ENCODE measurements at places on chromosomes 7 and 10.

DNA sequence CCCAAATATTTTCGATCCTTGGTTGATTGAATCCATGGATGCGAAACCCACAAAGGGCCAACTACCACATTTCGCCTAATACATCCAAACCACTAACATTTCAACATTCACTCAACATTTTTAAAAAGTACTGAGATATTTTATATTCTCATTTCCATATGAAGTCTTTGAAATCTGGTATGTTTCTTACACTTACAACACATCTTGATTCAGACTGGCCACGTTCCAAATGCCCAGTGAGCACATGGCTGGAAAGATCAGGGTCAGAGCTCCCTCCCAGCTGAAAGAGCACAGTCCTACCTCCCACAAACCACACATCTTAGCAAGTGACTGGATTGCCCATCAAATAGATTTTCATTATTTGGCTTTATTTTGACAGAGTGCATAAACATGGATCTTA, 18.9 kb downstream of the NCAPG2 start:
- peak; percentile 57 for DNase-seq

DNA sequence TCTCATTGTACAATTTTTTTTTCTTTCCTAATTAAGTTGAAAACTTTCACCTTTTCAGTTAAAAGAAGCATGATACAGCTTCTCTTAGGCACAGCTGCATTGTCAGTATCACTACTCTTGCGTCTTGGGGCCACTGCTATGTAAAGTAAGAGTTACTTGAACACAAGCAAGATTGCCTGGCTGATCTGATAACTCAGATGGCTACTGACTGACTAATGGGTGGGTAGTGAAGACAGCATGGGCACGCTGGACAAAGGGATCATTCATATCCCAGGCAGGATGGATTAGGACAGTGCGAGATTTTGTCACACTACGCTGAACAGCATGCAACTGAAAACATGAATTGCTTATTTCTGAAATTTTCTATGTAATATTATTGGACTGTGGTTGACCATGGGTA, 11.6 kb upstream of the ADAMTS14 start:
- DNase-seq, result no peak

DNA sequence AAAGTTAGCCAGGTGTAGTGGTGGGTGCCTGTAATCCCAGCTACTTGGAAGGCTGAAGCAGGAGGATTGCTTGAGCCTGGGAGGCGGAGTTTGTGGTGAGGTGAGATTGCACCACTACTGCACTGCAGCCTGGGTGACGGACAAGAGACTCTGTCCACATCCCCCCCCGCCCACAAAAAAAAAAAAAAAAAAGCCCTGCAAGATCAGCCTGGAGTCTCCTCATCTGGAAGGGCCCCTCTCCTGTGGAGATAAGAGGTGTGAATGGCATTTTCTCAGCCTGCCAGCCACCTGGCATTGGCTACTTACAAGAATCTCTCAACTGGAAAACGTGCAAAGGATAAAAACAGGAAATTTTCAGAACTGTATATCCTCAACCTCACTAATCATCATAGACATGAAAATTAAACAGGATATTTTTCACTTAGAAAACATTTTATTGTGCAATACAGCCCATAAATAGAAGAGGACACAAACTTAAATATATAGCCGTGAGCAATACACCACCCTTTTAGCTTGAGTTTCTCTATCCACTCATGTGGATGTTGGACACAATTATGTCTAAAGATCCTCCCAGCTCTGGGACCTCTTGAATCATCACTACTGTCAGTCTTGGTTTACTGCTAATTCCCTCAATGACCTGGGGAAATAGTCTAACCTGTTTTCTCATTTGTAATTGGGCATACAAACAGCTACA, 11.3 kb upstream of the TSPAN15 start:
- peak; percentile 83 for DNase-seq

DNA sequence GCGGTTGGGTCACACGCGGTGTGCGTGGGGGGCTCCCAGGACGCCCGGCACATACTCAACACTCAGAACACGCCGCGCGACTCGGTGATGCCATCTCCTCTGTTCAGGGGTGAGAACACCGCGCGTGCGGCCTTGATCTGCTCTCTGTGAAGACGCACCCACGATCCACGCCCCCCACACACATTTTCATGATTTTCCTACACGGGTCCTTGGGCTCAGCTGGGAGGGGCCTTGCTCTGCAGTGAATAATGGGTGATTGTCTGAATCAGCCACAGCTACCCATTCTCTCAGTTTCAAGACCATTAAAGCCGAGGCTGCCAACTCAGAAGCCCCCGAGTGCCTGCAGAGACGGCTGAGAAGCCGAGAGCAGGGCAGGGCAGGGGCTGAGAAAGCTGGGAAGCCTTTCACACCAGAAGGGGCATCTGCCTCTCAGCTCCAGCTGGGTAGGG, 54.3 kb upstream of the PDGFA start:
- DNase-seq, result no peak

All from GM23248 (cell line).